ENCODE measurements at places on chromosomes 1 and 21.

DNA sequence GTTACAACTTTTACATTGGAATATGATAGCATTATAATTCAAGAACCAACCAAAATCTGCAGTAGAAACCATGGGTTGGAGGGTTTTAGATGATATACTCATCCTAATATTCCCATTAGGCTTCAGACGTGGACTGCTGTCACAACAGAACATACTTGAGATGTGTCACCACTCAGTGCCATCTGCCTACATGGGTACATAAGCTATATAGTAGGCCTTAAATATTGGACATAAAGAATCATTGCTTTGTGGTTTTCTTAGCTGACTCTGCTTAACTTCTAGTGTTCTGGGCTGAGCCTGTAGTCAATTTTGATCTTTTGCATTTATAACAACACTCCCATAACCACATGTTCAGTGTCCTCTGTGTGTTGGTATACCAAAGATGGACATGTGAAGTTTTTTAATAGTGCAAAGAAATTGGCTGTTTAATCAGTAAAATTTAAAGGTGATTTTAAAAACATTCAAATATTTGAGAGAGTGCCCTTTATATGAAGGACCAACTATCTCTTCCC is 14.2 kb downstream of the RAP1A start:
- DNase-seq = no peak

DNA sequence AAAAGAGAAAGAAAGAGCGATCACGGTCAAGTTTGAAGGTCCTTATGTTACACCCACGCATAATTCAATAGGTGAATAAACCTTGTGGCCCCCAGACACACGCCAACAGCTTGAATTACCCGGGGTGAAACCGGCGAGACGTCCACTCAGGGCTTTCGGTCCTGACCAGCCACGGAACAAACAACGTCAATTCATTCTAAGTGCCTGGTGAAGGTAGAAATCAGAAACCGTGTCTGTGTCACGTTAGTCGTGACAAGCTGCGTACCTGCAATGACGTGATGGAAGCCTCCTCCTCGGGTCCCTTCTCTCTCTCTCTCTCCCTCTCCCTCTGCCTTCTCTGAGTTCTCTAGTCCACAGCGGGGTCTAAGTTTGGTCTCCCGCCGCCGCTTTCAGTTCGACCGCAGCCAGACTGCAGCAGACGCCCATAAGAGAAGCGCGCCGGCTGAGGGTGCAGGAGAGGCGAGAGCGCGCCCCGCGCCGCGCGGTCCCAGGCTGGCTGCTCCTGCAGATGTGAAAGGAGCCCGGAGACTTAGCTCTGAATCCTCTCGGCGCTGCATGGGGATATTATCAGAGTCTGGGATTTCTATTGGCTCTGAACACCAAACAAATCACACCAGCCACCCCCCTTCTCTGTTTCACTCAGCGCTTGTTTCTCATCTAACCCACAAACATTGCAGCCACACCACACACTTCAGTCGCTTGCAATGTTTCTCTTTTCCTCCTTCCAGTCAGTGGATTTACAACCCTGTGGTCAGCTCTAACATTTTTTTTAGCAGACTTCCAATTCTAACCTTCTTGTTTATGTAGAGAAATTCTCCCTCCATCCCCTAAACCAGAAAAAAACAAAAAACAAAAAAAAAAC is at the start of gene GREM2:
Gene GREM2 (minus strand): TSS at position 537 of the 862 bp plus-strand sequence. CDS start 118,680 bp downstream, outside the sequence.
- DNase-seq = peak; percentile 69

DNA sequence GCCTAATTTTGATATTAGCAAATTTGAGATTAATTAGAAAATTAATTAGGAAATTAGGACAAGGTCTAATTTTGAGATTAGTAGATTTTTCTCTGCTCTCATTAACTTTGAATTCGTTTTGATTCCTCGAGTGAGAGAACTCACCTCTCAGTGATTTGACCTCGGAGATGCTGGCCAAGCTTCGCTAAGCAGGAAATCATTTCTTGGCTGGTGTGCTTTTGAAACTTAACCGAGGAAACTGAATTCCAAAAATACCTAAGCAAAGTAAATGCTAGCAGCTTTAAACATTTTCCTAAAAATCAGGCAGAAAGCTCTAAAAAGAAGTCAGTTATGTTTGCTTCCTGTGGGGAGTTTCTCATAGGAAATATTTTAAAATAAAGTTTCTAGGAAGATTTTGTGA is 34.9 kb downstream of the CDC14A start:
- DNase-seq = no peak

DNA sequence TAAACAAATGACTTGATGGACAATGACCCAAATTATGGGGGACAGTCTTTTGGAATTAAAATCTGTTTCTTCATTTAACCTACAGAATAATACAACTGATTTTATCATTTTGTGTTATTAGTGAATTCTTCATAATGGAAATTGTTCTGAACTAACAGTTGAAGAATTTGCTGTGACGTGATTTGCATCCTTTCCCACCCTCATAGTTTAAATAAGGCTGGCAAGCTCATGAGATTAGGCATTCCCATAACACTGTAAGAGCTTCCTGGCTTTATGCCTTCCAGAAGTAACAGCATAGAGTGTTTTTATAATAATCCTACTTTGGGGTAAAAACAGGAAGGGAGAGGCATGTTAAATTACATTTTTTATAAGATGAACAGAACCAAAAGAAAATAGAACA is 95.7 kb downstream of the ATP6V1G3 start:
- no peak for DNase-seq

GRCh38 chr1:226728448-226728847 is 10.6 kb downstream of the ITPKB start:
- DNase-seq = no peak

DNA sequence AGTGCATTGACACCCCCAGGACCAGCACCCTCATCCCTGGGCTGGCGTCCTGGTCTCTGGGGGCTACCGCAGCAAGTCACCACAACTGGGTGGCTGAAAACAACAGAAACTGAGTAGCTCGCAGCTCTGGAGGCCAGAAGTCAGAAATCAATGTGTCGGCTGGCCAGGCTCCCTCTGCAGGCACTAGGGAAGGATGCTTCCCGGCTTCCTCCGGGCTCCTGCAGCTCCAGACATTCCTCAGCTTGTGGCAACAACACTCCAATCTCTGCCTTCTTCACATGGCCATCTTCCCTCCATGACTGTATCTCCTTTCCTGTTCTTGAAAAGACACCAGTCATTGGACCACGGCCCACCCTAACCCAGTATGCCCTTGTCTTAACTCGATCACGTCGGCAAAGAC is 224.2 kb downstream of the NPHP4 start:
- DNase-seq = no peak

DNA sequence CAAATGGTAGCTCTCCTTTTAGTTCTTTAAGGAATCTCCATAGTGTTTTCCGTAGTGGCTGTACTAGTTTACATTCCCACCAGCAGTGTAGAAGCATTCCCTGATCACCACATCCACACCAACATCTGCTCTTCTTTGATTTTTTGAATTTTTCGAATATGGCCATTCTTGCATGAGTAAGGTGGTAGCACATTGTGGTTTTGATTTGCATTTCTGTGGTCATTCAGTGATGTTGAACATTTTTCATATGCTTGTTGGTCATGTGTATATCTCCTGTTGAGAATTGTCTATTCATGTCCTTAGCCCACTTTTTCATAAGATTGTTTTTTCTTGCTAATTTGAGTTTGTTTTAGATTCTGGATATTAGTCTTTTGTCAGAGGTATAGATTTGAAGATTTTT is 84.6 kb upstream of the B3GALT2 start:
- DNase-seq = no peak

DNA sequence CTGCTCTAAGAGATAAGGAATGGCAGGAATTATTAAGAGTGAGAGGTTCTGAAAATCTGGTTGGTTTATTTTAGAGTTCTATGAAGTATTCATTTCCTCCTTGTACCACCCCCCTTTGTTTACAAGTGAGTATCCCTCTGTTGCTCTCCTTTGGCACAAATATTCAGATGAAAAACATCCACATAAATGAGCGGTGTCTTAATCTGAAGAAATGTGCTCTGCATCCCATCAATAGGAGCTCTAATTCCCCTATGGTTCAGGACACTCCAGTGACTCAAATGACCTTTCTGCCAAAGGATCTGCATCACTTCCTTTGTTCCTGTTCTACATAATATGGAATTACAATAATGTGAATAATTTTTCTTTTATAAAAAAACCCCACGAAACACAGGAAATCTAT is 16.6 kb downstream of the DDAH1 start:
- DNase-seq = no peak

DNA sequence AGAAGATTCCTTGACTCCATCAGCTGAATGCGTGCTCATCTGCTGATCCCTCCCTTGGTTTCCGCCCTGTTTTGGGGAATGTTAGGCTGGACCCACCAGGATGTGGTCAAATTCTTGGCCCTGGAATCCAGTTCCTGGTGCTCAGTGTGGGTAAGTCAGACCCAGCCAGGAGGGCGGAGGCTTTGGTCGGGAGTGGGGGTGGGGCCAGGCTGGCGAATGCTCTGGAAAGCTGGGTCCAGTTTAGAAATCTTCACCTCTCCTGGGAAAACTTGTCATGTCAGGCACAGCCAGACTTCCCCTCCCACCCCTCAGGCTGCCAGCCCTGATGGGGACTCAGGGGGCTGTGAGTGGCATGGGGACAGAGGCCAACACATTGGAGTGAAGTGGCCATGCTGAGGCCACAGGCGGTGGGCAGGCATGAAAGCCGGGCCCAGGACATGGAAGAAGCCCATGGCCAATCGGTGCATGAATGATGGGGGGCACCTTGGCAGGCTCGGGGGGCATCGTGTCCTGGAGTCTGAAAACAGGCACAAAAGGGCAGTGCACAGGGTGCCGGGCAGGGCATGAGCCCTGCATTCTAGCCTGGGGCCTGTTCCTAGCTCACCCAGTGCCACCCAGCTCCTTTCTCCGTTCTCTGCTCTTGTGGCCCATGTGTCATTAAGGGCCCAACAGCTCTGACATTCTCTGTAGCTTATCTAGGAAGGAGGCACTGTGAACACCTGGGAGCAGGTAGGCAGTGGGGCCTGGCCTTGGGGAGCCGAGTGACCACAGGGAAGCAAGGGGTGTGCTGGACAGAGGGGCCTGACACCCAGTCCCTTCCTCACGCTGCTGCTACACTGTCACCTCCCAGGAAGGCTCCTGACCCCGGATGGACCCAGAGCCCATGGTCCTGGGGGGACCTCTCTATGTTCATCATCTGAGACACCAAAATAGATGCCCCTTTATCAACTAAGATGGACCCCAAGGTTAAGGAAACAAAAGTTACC is 14.6 kb upstream of the PADI1 start:
- no peak for DNase-seq

GRCh38 chr21:46189959-46190490 is 5.8 kb upstream of the SPATC1L start:
- no peak for DNase-seq

GRCh38 chr1:13584876-13585611 is 1.4 kb downstream of the PDPN start:
- no peak for DNase-seq

DNA sequence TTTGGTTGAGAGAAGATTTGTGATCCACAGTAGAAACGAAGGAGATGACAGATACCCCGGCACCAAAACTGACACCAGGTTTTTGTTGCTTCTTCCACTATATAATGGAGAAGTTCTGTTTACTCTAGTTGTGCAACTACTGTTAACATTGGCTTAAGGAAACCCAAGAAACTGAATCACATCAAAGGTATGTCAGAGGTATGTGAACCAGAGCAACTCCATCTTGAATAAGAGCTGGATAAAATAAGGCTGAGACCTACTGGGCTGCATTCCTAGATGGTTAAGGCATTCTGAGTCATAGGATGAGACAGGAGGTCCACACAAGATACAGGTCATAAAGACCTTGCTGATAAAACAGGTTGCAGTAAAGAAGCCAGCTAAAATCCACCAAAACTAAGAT is 173.7 kb upstream of the CAMK1G start:
- no peak for DNase-seq

DNA sequence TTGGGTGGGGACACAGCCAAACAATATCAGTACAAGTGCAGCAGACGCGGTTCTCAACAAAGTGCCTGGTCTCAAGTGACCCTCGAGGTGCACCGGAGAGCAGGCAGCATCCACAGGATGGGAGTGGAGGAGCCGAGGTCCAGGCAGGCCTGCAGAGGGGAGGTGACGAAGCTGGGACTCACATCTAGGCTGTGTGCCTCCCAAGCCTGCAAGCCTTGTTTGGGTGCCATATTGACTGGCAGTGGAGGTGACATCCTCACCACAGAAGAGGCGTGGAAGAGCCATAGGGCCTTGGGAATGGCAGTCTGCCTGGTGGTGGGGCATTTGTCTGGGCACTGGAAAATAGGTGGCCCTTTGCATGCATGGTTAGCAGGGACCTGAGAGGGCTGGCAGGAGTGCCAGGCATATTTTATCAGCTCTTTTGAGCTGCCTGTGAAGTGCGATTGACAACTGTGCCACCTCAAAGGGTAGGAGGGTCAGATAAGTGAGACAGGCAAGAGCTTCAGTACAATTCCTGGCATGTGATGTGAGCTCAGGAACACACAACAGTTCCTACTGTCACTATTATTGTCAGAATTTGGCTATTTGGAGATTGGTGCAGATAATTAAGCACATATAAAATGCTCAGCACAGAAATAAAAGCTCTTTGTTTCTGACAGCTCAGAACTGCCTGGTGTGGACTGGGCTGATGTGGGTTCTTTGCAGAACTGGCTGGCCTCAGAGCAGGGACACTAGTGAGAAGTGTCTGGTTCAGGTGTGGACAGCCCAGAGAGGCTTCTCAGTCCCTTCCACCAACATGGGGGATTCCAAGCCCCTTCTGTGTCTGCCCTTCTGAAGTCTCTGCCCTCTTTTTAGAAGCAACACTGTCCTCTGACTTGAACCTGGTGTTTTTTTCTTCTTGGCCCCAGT is 347.6 kb upstream of the AJAP1 start:
- no peak for DNase-seq

DNA sequence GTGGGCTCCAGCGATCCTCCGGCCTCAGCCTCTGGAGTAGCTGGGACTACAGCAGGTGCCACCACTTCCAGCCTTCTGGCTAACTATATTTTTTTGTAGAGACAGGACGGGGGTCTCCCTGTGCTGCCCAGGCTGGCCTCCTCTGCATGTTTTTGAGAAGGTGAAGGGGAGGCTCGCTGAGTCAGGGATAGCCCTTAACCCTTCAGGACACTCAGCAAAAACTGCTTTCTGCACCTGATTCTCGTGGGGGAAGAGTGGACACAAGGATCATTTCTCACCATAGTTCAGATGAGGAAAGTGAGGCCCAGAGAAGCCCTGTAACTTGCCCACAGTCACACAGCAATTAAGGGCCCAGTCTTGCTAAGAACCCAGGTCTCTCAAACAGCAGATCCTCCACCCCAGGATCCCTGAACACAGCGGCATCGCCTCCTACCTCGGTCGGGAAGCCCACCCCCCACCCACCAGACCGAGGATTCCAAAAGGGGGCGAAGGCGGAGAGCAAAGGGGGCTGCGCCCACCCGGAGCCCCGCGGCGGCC is 1.3 kb downstream of the FGR start:
- no peak for DNase-seq

GRCh38 chr1:190807629-190808028 is 330.0 kb upstream of the BRINP3 start:
- no peak for DNase-seq

DNA sequence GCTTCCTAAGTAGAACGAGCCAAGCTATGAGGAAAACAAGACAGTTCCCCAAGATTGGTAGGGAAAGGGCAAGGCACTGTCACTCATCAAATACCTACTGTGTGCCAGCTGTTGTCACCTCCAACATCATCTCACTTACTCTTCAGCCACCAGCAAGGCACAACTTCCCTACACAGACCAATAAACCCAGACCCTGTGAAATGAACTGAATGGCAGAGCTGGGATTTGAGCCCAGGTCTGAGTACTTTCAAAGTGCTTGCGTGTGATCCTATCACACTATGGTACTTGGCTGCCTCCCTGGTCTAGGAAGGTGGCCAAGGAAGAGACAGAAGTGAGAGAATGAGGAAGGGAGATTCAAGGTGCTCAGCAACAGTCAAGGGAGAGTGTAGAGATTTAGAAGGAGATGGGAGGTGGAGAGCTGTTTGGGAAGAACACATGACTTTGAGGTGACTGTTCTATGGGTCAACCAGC is 16.7 kb upstream of the TRIM63 start:
- no peak for DNase-seq

All from stimulated activated naive CD8-positive, alpha-beta T cell treated with anti-CD3 and anti-CD28 coated beads, Interleukin-15, amount 100 ng/mL, for 72 hours (primary cell).